ENCODE measurements at places on chromosomes 5 and 9.

GRCh38 chr9:73091909-73092308, 59.8 kb upstream of the ANXA1 start:
- DNase-seq, result no peak

- DNase-seq, result no peak
These were observed 82.5 kb downstream of the LRRC70 start for GRCh38 chr5:62661126-62661525.

- no peak for DNase-seq
These were observed 17.8 kb downstream of the ITK start for GRCh38 chr5:157198277-157198986.

GRCh38 chr9:111661802-111662521, 557 bp downstream of the GNG10 start:
- DNase-seq, result peak; percentile 55

GRCh38 chr9:74125941-74126340, 371.2 kb upstream of the RORB start:
- DNase-seq, result no peak

DNA sequence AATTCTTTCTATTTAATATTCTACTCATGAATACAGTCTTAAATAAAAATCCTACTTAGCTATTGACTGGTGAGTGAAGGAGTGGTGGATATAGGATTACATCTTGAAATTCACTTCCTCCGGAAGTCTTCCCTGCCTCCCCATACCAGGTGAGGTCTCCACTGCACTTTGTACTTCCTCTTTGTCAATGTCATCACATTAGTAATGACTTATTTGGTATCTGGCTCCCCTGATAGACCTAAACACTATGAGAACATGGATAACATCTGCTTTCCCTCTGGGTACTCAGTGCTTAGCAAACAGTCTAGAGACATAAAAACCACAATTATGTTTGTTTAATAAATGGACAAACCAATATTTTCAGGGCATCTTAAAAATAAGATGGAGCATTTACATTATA, 532.1 kb downstream of the PDE4D start:
- DNase-seq, result no peak

GRCh38 chr5:138636398-138636944, 61.3 kb upstream of the HSPA9 start:
- DNase-seq, result no peak

DNA sequence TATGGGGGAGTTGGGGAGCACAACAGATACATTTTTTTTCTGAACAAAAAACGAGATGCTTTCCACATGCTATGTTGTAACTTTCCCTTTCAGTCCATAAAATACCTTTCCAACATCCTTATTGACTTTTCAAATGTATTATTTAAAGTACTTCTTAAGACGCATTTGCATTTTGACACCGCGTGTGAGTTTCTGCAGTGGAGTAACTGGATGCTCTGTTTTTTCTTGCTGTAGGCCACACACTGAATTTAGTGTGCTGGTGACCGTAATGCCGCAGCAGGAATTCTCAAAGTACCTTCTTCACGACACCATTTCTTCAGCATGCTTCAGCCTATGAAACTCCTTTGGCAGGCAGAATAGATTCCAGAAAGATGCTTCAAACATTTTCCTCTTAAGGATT, 14.3 kb upstream of the EPB41L4B start:
- DNase-seq, result no peak

DNA sequence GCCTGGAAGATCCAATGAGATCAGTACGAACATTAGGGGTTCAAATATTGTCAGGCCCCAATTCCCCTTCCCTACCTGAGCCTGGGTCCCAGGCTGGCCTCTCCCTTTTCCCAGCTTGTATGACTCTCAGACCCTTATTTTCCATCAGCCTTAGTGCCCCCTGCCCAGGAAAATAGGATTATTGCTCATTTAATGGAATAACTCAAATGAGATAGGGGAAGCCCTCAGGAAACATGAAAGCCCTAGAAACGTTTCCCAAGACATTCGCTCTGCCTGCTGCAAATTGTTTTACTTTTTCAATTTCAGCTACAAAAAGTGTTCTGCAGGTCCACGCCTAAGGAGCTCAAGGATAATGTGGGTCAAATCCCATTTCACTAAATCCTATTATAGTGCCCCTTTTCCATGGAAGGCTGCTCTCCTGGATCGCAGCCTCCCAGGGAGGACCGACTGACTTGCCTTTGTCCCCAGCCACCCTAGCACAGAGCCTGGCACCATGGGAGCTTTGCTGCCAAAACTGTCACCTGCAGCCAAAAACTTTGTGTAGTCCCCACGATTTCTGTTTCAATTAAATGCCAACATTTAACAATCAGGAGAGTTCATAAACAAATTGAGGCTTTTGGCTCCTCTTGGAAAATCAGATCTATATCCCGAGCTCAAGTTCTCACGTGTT, 46.9 kb downstream of the THOC3 start:
- DNase-seq, result no peak

All from GM10248 (cell line).